ENCODE measurements at places on chromosomes 6 and 20. TPM values are rescaled to one million over a fixed set of nuclear protein-coding genes. Genes with fewer than 3 reads are reported as not detected.

Gene TBC1D20
- 39.9 TPM for total RNA-seq

Gene ZSCAN31
- total RNA-seq: 7.2 TPM

Gene STMND1
- total RNA-seq: not detected

Gene EYA4
- 2.9 TPM for total RNA-seq

Gene EPHA7
- under 0.01 TPM for total RNA-seq

Gene STK38
- total RNA-seq: 23.2 TPM

Gene SIGLEC1
- not detected for total RNA-seq

Gene ZSWIM1
- total RNA-seq: 12.2 TPM

Gene PCIF1
- total RNA-seq: 31.7 TPM

Gene NKX2-4
- not detected for total RNA-seq

Gene SYNJ2
- total RNA-seq: 15.3 TPM

Gene UNC5CL
- total RNA-seq: not detected

Gene LIME1
- 0.58 TPM for total RNA-seq

Gene TUBB2B
- total RNA-seq: 11.0 TPM

Gene THBS2
- 502 TPM for total RNA-seq

Gene CALHM4
- total RNA-seq: not detected

Gene FOXC1
- total RNA-seq: 2.3 TPM

Gene KIAA1755
- 2.8 TPM for total RNA-seq

Gene CDH4
- total RNA-seq: 13.8 TPM

Gene OR12D3
- not detected for total RNA-seq

Gene TFAP2D
- total RNA-seq: not detected

Gene PIGU
- 14.0 TPM for total RNA-seq

Gene KHDC1L
- not detected for total RNA-seq

Gene MMP24
- total RNA-seq: 0.86 TPM

Gene SAMD5
- total RNA-seq: 1.2 TPM

Gene INSM1
- not detected for total RNA-seq

Gene TSPO2
- total RNA-seq: not detected

Gene C6orf89
- total RNA-seq: 47.3 TPM

Gene TPD52L2
- 192 TPM for total RNA-seq

Gene PDYN
- total RNA-seq: not detected

Gene RAE1
- 45.6 TPM for total RNA-seq

Gene OPRL1
- 3.2 TPM for total RNA-seq

Gene LY6G6D
- total RNA-seq: not detected

Gene GMPR
- 4.4 TPM for total RNA-seq

Gene ZFP57
- 0.58 TPM for total RNA-seq

Gene BPIFB4
- total RNA-seq: not detected

Gene RHAG
- total RNA-seq: not detected

Gene GABRR1
- not detected for total RNA-seq
